ENCODE measurements at places on chromosomes 2 and 18.

GRCh38 chr2:239341146-239341732, 59.6 kb downstream of the HDAC4 start:
- H3K36me3 ChIP-seq = peaks cover 46% of the 10 kb centered on the region
- no peak overlapping the region for H3K4me3 ChIP-seq
- H3K4me1 ChIP-seq = peaks cover 13% of the 10 kb centered on the region
- no peaks in the 10 kb centered on the region for H3K27me3 ChIP-seq

DNA sequence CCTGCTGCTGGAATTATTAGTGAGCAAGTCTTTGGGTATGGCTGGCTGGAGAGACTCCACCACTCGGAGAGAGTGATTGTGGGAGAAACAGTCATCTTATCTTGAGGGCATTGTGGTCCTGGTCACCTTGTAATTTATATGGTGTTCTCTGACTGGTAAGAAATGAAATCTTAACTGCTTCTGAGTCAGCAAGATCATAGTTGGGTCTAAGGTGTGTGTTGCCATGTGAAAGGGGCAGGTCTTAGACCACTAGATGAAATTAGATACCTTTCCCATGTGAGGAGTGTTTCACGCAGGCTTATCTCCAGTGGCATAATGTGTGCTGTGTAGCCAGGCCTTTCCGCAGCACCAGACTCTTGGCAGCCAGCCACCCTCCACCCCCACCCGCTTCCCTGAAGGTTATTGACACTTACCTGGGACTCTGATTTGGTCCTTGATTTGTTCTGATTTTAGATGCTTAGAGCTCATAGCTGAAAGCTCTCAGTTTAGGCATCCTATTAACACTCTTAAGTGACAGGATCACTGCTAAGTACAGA, 7.7 kb downstream of the MAPRE3 start:
- no peaks in the 10 kb centered on the region for H3K27me3 ChIP-seq
- no peak for DNase-seq
- no peaks in the 10 kb centered on the region for H3K4me1 ChIP-seq
- no peak overlapping the region for H3K4me3 ChIP-seq

- no peak for DNase-seq
- peak overlapping the region; percentile 97 for H3K27ac ChIP-seq
- peak overlapping the region; percentile 71 for H3K4me3 ChIP-seq
- H3K4me1 ChIP-seq = peaks cover 34% of the 10 kb centered on the region
- no peaks in the 10 kb centered on the region for H3K27me3 ChIP-seq
Measured at GRCh38 chr2:189440644-189440946, 679 bp upstream of the WDR75 start.

DNA sequence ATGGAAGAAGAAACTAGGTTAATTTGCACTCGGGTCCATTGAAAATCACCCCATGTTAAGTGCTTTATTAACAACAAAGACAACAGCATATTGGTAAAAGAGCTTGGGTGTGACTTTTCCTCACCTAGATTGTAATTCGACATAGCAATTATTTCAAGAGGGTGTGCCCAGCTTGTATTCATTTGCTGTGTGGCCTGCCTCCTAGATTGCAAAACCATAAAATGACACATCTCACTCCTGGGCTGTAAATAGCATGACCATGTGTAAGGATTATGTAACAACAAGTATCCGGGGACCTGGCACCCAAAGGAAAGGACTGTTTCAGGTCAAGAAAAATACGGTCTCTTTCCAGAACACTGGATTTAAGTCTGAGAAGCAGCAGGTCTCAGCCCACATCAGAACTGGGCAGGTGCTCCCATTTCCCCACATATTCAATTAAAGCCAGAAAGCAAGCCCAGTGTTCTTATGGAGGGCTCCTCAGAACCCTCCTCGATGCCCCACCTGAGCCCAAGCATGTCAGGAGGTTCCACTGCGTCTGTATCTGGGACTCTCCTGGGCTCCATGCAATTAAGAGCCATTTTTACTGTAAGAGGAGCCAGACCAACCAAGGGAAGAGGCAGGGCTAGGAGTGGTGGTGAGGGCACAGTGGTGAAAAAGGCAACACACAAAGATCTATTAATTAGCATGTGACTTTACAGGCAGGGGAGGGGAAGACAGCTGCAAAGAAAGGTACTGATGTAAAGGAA, 39.2 kb downstream of the MREG start:
- H3K27ac ChIP-seq = no peak overlapping the region
- H3K4me3 ChIP-seq = no peak overlapping the region
- H3K36me3 ChIP-seq = no peaks in the 10 kb centered on the region
- no peaks in the 10 kb centered on the region for H3K27me3 ChIP-seq
- peaks cover 16% of the 10 kb centered on the region for H3K4me1 ChIP-seq
- peak; percentile 48 for DNase-seq

- DNase-seq = no peak
- H3K36me3 ChIP-seq = no peaks in the 10 kb centered on the region
- no peaks in the 10 kb centered on the region for H3K4me1 ChIP-seq
- H3K27ac ChIP-seq = no peak overlapping the region
- H3K27me3 ChIP-seq = no peaks in the 10 kb centered on the region
- H3K4me3 ChIP-seq = no peak overlapping the region
Measured at GRCh38 chr2:160916300-160916699, 243.9 kb upstream of the TANK start.

DNA sequence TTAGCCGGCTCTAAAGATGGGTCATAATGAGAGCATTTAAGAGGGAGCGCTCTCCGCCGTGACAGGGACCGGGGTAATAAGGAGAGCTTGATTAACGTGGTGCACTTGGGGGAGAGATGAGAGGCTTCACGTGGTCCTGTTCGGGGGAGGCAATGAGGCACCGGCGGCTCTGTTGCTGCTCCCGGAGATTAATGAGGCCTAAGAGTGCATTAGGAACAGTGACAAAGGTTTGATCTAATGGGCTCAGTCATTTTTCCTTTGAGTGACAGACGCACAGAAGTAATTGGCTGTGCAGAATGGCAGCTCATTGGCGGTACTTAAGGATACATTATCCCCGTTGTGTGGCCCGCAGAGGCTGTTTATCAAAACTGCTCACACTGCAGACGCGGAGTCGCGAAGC, 250.7 kb downstream of the GBX2 start:
- H3K27ac ChIP-seq = no peak overlapping the region
- H3K36me3 ChIP-seq = no peaks in the 10 kb centered on the region
- no peak overlapping the region for H3K4me3 ChIP-seq

DNA sequence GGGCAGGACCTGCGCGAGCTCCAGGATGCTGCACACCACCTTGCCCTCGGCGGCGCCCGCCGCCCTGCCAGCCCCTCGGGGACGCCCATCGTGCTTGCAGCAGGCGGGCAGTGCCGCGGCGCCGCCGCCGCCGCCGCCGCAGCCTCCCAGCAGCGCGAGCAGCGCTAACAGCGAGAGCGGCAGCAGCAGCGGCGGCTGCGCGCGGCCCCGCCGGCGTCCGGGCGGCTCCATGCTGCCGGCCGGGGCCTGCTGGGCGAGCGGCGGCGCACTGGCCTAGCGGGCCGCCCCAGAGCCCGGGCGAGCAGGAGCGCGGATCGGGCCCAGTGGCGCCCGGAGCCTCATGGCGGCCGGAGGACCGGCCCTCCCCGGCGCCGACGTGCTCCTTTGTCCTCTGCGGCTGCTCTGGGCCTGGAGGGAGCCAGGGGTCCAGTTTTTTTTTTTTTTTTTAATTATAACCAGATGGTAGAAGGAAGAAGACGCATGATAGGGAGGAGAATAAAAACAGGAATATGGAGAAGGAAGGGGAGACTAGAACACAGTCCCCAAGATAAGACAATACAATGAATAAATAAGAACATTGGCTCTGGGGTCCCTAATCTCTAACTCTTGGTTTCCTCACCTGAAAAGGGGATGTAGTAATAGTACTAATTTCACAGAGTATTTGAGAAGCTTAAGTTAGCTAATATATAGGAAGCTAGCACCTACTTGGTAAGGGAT, 17.1 kb upstream of the ANKRD62 start:
- H3K27me3 ChIP-seq = peaks cover 2% of the 10 kb centered on the region
- H3K36me3 ChIP-seq = no peaks in the 10 kb centered on the region
- no peaks in the 10 kb centered on the region for H3K4me1 ChIP-seq

GRCh38 chr2:234846599-234847363, 105.0 kb upstream of the SH3BP4 start:
- no peak overlapping the region for H3K27ac ChIP-seq
- no peaks in the 10 kb centered on the region for H3K4me1 ChIP-seq
- H3K27me3 ChIP-seq = no peaks in the 10 kb centered on the region
- DNase-seq = no peak
- no peaks in the 10 kb centered on the region for H3K36me3 ChIP-seq

DNA sequence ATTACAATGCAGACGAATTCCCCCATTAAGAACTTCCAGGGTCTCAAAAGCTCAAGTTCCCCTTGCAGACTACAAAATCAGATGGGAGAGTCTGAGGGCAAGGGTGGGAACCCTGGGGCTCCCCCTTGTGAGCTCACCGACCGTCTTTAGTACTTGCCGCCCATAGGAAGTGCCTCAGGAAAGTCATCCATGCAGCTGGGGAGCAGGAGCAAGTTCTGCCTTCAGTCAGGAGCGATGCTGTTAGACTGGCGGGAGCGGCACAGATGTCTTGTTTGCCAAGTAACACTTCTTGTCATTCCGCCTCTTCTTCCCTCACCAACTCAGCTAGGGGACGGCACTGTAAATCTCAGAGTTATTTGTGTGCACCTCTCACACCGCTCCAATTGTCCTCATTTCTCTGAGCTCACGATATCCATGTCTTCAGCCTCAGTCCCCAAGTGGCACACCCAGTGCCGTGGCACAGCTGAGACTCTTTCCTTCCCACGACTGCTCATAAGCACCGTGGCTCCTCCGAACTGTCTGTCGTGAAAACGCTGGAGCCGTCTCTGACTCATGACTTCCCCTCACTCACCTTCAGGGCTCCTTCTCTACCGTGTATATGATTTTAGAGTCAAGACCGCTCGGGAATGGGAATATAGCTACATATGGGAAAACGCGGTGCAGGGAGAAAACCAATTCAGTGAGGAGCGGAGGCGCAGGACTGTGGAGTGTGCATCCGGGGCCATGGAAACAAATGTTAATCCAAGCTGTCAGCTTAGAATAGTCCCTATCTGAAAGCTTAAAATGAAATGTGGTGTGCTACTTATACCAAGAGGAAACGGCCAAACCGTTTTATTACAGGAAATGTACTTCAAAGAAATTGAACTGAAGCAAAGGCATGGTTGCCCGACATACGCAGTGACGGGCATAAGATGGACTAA, 34.0 kb downstream of the UXS1 start:
- no peaks in the 10 kb centered on the region for H3K27me3 ChIP-seq
- peaks cover 18% of the 10 kb centered on the region for H3K4me1 ChIP-seq
- no peak overlapping the region for H3K4me3 ChIP-seq
- peaks cover 60% of the 10 kb centered on the region for H3K36me3 ChIP-seq
- peak; percentile 14 for DNase-seq

- H3K36me3 ChIP-seq = peaks cover 10% of the 10 kb centered on the region
- H3K4me3 ChIP-seq = peak overlapping the region; percentile 65
- H3K4me1 ChIP-seq = peaks cover 32% of the 10 kb centered on the region
- no peaks in the 10 kb centered on the region for H3K27me3 ChIP-seq
- H3K27ac ChIP-seq = peak overlapping the region; percentile 96
Measured at GRCh38 chr18:57621246-57621604, 411 bp downstream of the NARS1 start.

DNA sequence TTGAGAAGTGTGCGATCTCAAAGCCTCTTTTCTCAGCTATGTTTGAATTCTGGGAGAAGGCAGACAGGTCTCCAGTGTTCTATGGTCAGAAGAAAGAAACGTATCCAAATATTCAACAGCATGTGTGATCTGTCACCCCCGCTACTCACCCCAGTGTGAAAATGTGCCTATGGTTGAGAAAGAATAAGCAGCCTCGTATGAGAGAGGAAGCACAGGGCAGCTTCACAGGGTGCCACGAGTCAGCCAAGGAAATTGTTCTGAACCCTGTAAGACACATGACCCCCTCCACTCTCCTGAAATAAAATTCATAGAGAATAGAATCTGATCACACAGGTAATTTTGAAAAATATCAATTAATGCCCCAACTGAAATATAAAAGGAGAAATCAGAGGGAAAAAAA, 8.0 kb upstream of the SF3B1 start:
- H3K4me3 ChIP-seq = no peak overlapping the region
- H3K36me3 ChIP-seq = no peaks in the 10 kb centered on the region
- H3K27ac ChIP-seq = peak overlapping the region; percentile 17
- DNase-seq = peak; percentile 42
- no peaks in the 10 kb centered on the region for H3K27me3 ChIP-seq

DNA sequence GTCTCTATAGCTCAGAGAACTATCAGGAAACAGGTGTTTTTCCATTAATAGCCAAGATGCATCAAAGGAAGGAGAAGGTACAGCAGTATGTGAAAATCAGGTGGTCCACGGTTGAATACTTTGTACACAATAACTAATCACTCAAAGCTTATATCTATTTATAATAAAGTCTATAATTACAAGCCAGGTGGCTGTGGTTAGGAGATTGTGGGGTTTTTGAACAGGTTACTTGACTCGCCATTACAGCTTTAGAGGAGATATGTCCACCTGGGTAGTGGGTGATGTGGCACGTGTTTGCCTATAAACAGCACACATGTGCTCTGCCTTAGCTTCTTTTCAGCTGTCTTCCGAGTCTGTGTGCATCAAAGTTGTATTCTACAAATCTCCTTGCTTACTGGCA, 892.2 kb upstream of the ZEB2 start:
- H3K36me3 ChIP-seq = no peaks in the 10 kb centered on the region
- H3K27me3 ChIP-seq = peaks cover 2% of the 10 kb centered on the region

DNA sequence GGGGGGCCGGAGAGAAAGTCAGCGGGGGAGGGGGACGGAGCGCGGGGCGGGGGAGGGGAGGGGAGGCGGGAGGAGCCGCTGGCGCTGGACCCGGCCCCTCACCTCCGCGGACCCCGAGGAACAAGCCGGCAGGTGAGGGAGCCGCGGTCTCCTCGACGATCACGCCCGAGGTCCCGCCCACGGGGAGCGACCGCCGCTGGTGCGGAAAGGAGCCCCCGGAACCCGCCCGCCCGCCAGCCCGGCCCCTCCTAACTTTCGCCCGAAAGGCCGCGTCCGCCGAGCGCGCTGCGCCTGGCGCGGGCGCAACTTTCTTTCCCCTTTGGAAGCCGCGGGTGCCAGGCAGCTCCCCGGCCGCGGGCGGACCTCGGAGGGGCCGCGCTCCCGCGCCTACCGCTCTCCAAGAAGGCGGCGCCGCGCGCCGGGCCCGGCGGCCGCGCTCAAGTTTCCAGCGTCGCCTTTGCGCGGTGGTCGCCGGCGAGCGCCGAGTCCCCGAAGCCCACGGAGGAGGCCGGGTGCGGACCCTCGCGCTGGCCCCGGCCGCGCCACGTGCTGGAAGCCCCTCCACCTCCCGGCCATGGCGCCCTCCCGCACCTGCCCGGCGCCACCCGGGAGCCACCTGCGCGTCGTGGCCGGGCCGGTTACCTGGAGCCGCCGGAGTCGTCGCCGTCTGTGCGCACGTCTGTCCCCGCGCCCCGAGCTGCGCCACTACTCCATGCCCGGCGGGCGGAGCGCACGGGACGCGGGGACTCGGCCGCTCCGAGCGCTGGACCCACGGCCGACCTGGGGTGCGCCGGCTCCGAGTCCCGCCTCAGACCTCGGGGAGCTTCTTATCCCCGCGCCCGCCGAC, at the start of gene ALKAL2:
Gene ALKAL2, minus strand, starts transcription at position 181 of the 847 bp plus-strand sequence. CDS start 256 bp downstream, outside the sequence.
- peaks cover 41% of the 10 kb centered on the region for H3K27me3 ChIP-seq
- no peak within 1 kb of the TSS for H3K27ac ChIP-seq
- no peak within 1 kb of the TSS for H3K4me3 ChIP-seq
- H3K36me3 ChIP-seq = no peaks in the 10 kb centered on the region

GRCh38 chr2:149670086-149670485, 82.5 kb upstream of the MMADHC start:
- no peak overlapping the region for H3K27ac ChIP-seq
- no peak overlapping the region for H3K4me3 ChIP-seq
- H3K36me3 ChIP-seq = no peaks in the 10 kb centered on the region
